ENCODE measurements at places on chromosomes 16 and 17.

DNA sequence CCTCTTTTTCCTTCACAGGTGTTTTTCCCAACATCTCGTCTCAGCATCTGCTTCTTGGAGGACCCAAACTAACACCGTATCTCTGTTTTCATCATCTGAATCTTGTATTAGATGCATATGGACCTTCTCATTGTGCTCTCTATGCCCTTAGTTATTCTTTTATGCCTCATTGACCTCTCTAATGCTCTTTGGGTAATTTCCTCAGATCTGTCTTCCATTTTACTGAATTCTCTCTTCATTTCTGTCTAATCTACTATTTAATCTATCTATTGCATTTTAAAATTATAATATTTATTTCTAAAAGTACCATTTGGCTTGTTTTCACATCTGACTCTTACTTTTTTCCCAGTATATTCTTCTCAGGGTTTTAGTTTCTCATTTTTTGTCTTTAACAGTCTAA is 81.1 kb downstream of the PITPNC1 start:
- no peaks in the 10 kb centered on the region for H3K27me3 ChIP-seq
- H3K27ac ChIP-seq = peak overlapping the region; percentile 5

DNA sequence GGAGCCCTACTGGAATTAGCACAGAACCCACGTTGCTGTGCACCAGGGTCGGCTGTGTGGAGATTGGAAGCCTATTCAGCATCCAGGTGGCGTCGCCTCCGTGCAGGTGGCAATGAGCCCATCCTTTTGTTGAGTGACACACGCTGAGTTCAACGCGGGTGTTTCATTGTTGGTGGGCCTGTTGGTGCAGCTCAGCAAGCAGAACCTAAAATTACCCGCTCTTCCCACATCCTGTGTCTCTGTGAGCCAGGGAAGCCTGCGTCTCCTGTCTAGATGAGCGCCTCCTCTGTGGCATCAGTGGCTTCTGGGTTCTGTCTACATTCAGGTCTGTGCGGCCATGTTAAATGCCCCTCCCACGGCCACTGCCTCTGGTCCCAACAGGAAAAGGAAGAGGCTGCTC is 14.5 kb downstream of the CD2BP2 start:
- no peak for DNase-seq
- H3K4me3 ChIP-seq = no peak overlapping the region
- peaks cover 7% of the 10 kb centered on the region for H3K4me1 ChIP-seq
- no peaks in the 10 kb centered on the region for H3K27me3 ChIP-seq
- no peak overlapping the region for H3K27ac ChIP-seq

- no peaks in the 10 kb centered on the region for H3K27me3 ChIP-seq
- no peak for DNase-seq
- no peaks in the 10 kb centered on the region for H3K4me1 ChIP-seq
- no peak overlapping the region for H3K4me3 ChIP-seq
These were observed 18.7 kb downstream of the ZNHIT3 start for GRCh38 chr17:36505171-36505570.

- no peak overlapping the region for H3K27ac ChIP-seq
- DNase-seq = no peak
These were observed 47.0 kb downstream of the BCAS3 start for GRCh38 chr17:60724647-60725046.

GRCh38 chr17:27633312-27634025 is 2.5 kb downstream of the LGALS9 start:
- no peak overlapping the region for H3K4me3 ChIP-seq
- no peak for DNase-seq
- peaks cover 2% of the 10 kb centered on the region for H3K36me3 ChIP-seq
- H3K4me1 ChIP-seq = peaks cover 25% of the 10 kb centered on the region
- H3K27me3 ChIP-seq = no peaks in the 10 kb centered on the region

DNA sequence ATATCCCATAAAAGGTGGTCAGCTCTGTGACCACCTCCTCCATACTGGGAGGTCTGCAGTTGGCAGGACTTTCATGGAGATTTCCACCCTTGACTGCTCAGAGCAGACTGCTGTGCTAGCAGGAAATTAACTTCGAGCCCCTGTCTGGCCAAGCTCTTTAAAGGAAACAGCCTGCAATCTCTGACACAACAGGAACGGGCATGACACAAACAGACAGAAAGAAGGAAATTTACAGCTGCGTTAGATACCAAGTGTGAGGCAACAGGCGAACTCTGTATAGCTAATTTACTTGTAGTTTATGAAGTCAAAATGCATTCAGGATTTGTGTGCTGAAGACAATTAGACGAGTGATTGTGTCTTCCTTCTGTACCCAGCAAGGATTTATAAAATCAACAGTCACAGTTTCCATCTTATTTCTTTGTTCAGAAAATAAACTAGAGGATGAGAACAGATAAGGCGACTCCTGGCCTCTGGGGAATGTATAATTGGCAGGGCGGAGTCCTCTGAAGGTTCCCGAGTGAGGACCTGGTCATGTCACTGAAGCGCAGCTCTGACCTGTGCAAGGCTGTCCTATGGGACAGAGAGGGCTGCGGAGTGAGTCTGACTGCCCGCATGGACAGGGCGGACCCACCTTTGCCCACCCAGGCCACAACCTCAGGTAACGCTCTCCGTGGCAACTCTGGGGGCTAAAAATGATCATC is 16.1 kb downstream of the WIPI1 start:
- peaks cover 16% of the 10 kb centered on the region for H3K36me3 ChIP-seq
- no peaks in the 10 kb centered on the region for H3K27me3 ChIP-seq
- H3K4me3 ChIP-seq = no peak overlapping the region

DNA sequence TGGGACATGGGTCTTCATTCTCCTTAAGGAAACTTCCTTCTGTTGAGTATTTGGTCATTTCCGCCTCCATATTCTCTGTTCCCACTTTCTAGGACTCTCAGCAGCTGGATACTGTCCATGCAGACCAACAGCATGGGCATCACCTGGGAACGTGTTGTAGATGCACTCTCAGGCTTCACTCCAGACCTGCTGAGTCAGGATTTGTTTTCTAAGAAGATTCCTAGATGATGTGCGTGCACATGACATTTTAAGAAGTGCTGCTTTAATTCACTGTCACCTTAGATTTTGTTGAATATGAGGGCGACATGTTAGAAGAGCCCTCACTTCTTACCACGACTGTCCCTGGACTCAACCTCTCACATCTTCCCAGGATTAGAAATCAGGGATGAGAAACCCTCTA is 10.0 kb upstream of the SDK2 start:
- H3K4me3 ChIP-seq = no peak overlapping the region
- peaks cover 2% of the 10 kb centered on the region for H3K36me3 ChIP-seq
- no peak overlapping the region for H3K27ac ChIP-seq
- H3K4me1 ChIP-seq = no peaks in the 10 kb centered on the region
- DNase-seq = no peak

- no peak overlapping the region for H3K4me3 ChIP-seq
- H3K4me1 ChIP-seq = peaks cover 42% of the 10 kb centered on the region
- no peak for DNase-seq
- peaks cover 6% of the 10 kb centered on the region for H3K36me3 ChIP-seq
- no peaks in the 10 kb centered on the region for H3K27me3 ChIP-seq
- no peak overlapping the region for H3K27ac ChIP-seq
These were observed 38.3 kb upstream of the AKTIP start for GRCh38 chr16:53541326-53541725.

DNA sequence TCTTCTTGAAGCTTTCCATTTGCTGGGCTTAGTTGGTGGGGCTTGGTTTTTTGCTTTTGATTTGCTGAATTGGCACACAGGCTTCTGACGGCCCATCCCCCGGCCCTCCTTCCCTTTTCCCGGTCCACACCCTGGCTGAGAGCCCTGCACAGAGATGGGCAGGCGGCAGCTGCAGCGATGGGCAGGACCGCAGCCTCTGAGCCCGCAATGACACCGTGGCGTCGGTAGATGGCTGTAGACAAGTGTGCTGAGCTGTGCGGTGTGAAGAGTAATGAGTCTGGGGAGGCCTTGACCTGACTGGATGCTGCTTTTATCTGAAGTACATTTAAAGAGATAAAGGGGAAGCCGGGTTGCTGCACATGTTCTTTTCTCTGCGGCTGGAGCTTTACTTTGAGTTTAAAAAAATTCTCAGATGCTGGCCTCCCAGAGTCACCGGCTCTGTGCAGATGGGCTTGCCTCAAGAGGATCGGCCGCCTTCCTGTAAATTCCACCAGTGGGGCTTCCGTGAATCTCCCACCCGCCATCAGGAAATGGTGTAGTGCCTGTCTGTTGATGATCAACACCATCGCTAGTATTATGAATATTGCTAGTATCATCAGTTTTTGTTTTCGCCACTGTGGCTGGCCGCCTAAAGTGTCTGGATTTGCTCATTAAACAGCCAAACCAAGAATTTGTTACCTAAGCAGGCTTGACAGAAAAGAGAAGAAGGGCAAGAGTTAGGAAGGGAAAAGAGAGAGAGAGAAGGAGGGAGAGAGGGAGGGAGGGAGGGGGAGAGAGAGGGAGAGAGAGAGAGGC is 245.6 kb upstream of the RBFOX1 start:
- no peaks in the 10 kb centered on the region for H3K27me3 ChIP-seq
- H3K4me1 ChIP-seq = no peaks in the 10 kb centered on the region
- H3K4me3 ChIP-seq = no peak overlapping the region
- no peak overlapping the region for H3K27ac ChIP-seq
- no peak for DNase-seq

GRCh38 chr17:3683054-3683511 is 12.9 kb downstream of the P2RX5 start:
- H3K4me1 ChIP-seq = peaks cover 20% of the 10 kb centered on the region
- H3K4me3 ChIP-seq = no peak overlapping the region
- H3K36me3 ChIP-seq = peaks cover 18% of the 10 kb centered on the region
- peak overlapping the region; percentile 44 for H3K27ac ChIP-seq
- peak; percentile 62 for DNase-seq
- no peaks in the 10 kb centered on the region for H3K27me3 ChIP-seq

GRCh38 chr17:61414141-61414935 is 14.7 kb downstream of the TBX2 start:
- H3K36me3 ChIP-seq = peaks cover 5% of the 10 kb centered on the region
- no peak overlapping the region for H3K4me3 ChIP-seq
- no peak for DNase-seq
- peaks cover 16% of the 10 kb centered on the region for H3K27me3 ChIP-seq

Data from effector memory CD8-positive, alpha-beta T cell (primary cell).